ENCODE measurements at places on chromosomes 3 and 15.
A peak's percentile ranks its signal among the peaks of the same experiment; 100 is the strongest.

GRCh38 chr3:64088408-64089205, 65.3 kb upstream of the PSMD6 start:
- DNase-seq, result no peak

- no peak for DNase-seq
Measured at GRCh38 chr3:10468613-10469354, 36.6 kb downstream of the ATP2B2 start.

GRCh38 chr3:29004885-29005599, 275.8 kb upstream of the RBMS3 start:
- DNase-seq, result no peak

DNA sequence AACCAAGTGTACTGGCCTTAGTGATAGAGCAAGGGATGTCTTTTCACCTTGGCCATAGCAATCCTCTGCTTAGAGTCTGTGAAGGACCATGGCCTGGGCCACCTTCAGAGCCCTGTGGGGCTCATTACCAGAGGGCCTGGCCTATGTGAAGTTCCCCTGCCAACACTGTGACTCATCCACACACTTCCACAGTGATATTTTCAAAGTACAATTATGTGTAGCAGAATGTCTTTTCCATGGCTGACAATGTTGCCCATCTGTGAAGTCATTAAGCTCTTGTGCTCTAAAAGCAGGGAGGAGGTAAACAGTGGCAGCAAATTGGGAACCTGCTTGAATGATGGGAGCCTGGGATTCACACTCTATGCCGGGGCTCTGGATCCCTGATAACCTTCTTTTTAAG, 12.2 kb upstream of the CACNA1D start:
- no peak for DNase-seq

DNA sequence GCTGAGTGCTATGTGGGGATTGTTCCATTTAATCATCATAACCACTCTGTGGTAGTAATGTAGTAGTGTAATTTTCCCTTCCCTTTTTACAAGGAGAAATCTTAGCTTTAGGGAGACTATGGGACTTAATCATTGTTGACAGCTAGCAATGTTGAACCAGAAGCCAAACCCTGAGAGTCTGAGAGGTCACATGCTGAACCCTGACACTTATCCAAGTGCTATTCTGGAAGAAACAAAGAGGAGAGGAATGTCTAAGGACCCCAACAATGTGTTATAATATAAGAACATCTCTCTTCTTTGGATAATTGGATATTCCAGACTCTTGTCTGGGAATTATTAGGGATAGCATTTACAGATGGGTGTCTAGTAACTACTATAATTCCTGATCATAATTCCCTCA, 58.4 kb downstream of the GAP43 start:
- no peak for DNase-seq

- no peak for DNase-seq
Measured at GRCh38 chr3:46561951-46562350, 4.2 kb downstream of the LRRC2 start.

DNA sequence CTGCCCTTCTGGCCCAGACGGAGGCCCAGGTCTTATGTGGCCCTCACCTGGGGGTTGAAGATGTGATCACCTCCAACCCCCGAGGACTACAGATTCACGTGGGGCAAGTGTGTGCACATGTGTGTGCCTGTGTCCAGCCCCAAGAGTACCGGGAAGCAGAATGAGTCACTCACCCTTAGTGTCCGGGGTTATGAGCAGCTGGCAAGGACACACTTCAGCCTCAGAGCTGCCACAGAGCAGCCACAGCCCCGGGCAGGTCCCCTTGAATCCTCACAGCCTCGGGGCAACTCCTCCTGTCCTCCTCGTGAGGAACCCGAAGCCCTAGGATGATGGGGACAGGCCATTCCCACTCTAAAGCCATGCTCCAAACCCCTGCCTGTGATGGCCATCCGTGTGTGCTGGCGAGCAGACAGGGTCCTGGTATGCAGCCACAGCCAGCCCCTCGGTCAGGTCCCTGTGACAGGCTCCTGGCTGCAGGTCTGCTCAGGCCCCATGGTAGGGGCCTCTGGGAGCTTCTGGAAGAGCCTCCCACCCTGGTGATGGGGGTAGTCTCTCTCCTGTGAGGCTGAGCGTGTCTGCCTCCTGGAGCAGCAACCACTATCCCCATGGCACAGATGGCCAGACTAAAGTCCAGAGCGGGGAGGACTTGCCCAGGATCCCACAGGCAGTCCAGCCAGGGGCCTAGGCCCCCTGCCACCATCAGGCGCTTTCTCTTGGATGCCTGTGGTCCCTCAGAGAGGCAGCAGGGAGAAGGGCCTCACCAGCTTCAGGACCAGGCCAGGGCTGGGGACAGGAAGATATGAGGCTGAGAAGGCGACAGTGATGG, 852 bp downstream of the STAB1 start:
- DNase-seq, result no peak

DNA sequence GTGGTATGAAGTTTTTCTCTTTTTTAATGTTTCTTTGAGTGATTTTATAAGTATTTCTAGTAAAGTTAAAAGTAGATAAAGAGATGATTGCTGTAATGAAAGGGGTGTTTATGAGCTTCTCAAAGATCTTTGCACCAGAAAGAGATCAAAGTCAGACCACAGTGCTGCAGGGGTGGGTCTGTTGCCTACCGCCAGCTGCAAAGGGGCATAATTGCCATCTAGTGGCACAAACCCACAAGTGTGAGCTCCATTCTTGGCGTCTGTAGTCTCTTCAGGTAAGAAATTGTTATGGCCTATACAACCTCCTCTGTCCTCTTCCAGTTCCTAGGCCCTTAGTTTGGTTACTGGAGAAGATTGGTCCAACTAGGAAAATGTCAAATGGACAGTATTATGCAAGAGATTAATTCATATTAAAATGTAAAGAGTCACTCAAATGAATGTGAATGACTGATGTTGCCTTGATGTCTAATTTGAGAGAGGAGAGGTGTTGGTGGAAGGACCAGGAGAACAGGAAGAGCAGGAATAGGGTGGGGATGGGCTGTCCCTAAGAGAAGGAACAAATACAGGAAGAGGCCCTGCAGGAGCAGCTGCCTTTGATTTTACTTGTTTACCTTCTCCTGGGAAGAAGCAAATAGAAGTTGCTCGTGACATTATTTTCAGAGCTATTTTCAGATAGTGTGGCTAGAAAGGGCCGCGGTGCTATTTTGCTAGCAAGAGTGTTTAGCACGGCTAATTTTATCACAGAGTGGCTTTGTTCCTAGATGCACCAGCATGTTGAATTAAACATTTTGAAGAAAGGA, 53.0 kb upstream of the GSK3B start:
- peak; percentile 27 for DNase-seq

DNA sequence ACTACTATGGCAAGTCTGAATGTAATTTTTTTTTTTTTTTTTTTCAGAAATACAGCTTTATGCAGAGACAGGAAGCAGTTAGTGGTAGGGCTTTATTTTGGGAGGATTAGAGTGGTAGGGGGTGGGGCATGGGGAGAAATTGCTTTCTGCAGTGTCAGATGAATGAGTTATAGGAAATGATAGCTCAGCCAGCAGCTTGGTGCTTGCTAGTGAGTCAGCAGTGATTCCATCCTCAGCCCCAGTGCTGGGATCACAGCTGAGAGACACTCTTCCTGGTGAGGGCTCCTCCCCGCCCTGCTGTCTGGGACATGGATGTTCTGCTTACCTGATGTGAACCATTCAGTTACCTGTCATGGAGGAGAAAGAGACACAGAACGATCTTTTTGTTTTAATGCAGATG, 39.6 kb downstream of the SEMA6D start:
- DNase-seq, result no peak

GRCh38 chr3:9891072-9891622, 737 bp downstream of the JAGN1 start:
- DNase-seq, result no peak

DNA sequence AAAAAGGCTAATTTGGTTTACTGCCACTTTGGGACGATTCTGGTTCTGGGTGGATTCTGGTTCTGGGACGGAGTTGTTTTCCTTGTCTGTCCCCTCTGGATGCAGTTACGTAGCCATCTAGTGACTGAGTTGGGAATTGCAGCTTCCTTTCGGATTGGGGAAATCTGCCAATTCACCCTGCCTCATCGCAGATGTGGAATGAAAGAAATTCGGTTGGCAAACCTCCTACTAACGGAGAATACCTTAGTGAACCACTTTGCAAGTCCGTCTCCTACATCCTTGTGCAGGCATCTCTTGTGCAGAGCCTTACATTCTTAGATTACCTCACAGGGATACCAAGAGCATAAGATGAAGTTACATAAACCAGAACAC, 31.5 kb upstream of the AP4E1 start:
- peak; percentile 67 for DNase-seq

DNA sequence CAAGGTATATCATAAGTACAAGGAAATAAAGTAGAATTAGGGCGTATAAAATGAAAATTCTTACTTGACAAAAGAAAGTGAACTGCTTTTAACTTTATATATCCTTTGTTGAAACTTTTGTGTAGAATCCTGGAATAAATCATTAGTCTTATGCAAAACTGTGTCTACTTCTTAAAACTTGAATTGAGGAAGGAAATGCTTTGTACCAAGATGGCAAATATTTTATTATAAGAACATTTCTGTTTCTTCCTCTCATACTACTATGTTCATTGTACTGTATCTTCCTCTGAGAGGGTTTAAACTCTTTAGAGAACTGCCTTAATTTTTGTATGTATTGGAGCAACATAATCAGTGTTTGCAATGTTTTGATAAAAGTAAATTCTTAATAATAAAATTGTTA, 42.0 kb downstream of the RASA2 start:
- no peak for DNase-seq

Measured in NCI-H774 (cell line).